Large intestine (tissue), 12 donors: ENCODE measurements at places on chromosomes 1 and 21.

DNA sequence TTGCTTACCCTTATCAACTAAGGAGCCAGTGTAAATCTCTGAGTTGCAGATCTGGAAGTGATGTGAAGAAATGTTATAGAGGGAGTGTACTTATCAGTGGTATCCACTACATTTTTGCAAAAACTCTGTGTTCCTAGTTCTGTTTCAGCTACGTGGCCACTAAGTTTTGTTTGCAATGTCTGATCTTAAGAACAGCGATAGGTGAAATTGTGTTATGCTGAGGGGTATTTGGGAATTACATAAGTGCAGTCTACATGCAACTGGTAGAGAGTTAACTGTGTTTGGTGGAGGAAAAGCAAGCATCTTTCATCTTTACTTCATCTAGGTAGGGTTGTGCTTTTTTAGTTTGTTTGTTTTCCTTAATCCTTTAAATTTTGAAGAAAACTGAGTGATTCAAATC, 198.8 kb upstream of the SGIP1 start:
- DNase-seq: no peak

- DNase-seq: no peak
Observed at GRCh38 chr21:44952116-44952928, 12.5 kb downstream of the SLX9 start.

DNA sequence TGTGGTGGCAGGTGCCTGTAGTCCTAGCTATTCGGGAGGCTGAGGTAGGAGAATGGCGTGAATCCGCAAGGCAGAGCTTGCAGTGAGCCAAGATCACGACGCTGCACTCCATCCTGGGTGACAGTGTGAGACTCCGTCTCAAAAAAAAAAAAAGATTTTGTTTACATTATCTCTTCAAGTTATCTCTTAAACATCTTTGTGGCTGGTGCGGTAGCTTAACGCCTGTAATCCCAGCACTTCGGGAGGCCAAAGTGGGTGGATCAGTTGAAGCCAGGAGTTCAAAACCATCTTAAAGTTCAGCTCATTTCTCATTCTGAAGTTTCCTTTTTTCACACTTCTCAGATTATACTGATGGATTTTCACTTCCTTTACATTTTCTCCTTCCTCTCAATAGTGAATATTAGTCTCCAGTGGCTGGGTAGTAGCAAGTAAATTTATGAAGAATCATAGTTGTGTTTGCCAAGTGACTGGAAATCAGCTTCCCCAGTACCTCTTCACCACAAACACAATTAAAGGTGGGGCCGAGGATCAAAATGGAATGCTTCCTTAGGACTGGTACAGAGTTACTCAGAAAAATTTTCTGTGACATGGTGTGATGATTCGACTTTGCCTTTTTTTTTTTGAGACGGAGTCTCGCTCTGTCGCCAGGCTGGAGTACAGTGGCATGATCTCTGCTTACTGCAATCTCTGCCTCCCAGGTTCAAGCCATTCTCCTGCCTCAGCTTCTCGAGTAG, 13.8 kb downstream of the PIP5K1A start:
- DNase-seq: no peak

DNA sequence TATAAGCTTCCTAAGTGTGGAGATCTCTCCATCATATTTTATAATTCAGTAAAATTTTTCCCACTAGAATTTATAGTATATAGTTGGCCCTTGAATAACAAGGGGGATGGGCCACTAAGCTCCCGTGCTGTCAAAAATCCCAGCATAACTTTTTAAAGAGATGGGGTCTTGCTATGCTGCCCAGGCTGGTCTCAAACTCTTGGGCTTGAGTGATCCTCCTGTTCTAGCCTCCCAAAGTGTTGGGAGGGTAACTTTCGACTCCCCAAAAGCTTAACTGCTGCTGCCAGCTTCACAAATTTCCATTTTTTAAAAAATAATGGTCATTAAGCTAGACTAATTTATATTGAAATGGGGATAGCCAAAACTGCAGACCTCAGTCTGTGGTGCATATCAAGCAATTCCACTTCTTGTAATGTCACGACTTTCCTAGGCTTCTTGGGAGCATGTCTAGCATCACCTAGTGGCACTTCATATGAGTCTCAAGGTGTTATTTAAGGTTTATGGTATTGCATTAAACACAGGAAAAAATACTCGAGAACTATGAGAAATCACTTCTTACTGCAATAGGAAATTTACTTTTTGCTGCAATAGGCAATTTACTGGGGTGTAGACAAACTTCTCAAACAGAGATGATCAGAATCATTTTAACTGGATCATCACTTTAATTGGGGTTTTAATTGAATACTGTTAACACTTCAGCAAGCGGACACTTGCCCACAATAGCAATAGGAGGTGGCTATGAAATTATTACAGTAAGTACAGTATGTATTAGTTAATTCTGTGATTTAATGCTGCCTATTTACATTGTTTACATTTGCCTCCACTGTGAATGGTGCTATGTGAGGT, 19.3 kb upstream of the ACTA1 start:
- no peak for DNase-seq

GRCh38 chr1:118013336-118013735, 83.8 kb downstream of the WDR3 start:
- DNase-seq: no peak

DNA sequence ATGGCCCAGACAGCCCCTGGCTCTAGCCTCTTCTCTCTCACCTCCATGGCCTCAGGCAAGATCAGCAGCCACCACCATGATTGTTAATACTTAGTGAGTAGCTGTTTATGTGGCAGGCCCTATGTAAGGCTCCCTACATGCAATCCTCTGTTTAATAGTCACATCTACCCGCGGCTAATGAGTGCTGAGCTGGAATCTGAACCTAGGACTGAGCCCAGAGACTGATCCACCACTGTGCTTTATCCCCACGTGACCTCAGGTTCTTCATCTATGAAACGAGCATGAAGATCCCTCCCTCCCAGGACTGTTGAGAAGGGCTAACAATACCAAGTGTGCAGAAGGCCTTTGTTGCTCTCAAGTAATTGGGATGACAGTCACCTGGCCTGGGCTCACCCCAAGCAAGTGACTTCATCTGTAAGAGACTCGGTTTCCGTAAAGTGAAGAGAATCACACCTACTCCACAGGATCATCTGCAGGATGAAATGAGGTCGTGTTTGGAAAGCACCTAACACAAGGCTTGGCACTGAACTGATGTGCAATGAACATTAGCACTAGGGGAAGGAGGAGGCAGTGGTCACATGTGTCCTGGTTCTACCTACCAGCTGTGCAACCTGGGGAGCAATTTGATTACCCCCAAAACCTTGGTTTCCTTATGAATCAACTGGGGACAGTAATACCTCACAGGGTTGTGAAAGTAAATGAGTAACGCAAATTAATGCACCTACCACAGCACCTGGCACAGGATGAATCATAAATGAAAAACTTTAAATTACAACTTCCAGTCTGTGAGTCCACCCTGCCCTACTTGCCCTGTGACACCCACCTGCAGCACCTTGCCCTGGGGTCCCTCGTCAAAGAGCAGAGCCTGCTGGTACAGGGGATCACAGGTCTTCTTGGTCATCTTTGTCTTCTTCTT, 37.2 kb downstream of the RIMS3 start:
- no peak for DNase-seq

GRCh38 chr1:178066908-178067614, 26.8 kb upstream of the RASAL2 start:
- no peak for DNase-seq

GRCh38 chr21:42073145-42074099, 2.3 kb downstream of the UMODL1 start:
- DNase-seq: no peak

DNA sequence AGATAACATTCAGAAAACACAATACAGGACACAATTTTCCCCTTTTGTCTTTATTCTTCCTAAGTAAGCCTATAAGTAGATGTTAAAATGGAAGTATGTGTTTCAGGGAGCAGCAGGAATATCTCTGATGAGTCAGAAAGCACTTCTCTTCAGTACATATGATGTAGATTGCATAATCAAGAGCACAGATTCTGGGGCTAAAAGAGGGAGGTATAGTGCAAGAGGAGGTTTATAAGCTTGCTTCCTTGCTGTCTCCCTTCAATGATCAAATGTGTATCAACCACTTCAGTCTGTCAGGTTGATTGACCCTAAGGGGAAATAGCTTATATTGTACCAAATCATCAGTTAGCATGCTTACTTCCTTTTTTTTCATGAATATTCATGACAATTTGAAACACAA, 822.8 kb downstream of the BRINP3 start:
- no peak for DNase-seq

GRCh38 chr1:201334325-201335173, 42.9 kb downstream of the TNNT2 start:
- DNase-seq: no peak

DNA sequence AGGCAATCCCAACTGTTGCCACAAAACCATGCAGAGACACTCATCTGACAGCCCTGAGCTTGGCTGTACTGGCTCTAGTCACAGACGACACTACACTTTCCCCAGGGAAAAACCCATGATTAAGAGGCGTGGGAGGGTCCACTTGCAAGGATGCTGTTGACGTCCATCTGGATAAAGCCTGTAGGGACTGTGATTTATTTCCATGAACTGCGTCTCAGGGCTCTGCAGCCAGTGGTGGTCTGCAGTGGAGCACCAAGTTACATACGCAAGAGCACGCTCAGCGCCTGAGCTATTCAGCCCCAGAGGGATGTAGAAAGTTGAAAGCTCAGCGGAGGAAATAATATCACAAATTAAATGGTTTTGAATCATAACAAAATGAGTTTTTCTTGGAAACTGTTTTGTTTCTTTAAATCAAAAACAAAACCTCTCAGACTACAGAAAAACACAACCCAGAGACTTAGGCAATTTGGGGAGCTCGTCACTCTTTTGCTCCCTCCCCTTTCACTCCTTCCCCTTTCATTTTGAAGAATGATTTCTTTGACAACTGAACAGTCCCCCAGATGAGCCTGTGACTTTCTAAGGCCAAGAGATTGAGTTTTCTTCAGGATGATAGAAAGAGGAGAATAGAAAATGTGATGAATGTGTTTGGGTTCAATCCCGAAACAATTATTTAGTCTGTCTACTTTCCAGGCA, 71.2 kb downstream of the NGF start:
- no peak for DNase-seq

- DNase-seq: no peak
Observed at GRCh38 chr1:211697356-211697755, 21.9 kb upstream of the NEK2 start.

- DNase-seq: no peak
Observed at GRCh38 chr1:206637605-206638004, 2.3 kb downstream of the DYRK3 start.

DNA sequence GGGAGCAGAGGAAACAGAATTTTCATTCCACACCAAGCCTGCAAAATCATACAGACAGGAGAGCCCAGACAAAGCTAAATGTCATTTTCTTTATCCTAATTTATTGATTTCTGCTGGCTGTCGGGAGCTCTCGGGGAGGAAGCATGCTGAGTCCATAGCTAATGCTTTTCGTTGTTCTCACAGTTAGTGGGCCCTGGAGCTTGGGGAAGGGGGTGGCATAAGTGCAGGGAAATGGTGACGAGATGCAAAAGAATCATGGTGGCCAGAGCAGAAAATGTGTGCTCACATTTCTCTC, 202.4 kb downstream of the TOMM20 start:
- DNase-seq: no peak

- DNase-seq: no peak
Observed at GRCh38 chr1:185663771-185664296, 70.4 kb upstream of the HMCN1 start.

GRCh38 chr1:222286011-222286410, 261.9 kb downstream of the HHIPL2 start:
- no peak for DNase-seq

- DNase-seq: peak; percentile 79
Observed at GRCh38 chr1:24413350-24414163, at the start of gene STPG1. Gene STPG1, minus strand, starts transcription at chr1:24413782. Its CDS starts 12,394 bp downstream, at chr1:24401388.

DNA sequence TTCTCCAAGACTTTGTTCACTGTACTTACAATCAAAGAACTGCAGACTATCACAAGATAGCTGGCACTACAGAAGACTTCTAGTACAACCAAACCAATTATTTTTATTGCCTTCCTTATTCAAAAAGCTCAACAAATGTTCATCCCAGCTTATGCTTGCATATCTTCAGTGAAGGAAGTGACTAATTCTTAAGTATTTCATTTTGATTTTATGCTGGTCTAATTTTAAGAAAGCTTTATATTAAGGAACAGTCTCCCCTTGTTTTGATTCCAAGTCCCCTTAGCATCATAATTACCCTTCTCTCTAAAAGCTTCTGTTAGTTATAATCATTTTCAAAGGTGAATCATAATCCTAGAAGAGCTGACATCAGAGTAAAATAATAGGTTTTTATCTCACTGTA, 132.9 kb downstream of the LRRIQ3 start:
- no peak for DNase-seq

DNA sequence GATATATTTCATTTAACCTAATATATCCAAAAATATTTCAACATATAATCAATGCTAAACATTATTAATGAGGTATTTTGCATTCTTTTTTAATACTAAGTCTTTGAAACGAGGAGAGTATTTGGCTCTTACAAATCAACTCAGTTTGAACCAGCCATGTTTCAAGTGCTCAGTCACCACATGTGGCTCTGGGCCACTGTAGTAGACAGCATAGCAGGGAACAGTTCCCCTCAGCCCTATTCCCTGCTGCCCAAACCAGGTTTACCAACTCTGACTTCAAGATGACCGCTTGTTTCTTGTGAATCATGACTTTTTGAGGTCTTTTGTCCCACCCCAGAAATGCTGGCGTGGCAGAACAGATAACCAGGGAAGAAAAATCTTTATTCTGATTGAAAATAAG, 5.7 kb downstream of the ZNF672 start:
- DNase-seq: no peak

- no peak for DNase-seq
Observed at GRCh38 chr1:169129109-169129784, 22.8 kb downstream of the ATP1B1 start.

GRCh38 chr1:108691128-108691941, 775 bp upstream of the PRPF38B start:
- DNase-seq: no peak

GRCh38 chr1:210236840-210237409, 4.3 kb downstream of the SERTAD4 start:
- DNase-seq: peak; percentile 48

- DNase-seq: no peak
Observed at GRCh38 chr1:72570815-72571214, 288.5 kb upstream of the NEGR1 start.

GRCh38 chr1:69728206-69728605, 160.5 kb downstream of the LRRC7 start:
- DNase-seq: no peak

DNA sequence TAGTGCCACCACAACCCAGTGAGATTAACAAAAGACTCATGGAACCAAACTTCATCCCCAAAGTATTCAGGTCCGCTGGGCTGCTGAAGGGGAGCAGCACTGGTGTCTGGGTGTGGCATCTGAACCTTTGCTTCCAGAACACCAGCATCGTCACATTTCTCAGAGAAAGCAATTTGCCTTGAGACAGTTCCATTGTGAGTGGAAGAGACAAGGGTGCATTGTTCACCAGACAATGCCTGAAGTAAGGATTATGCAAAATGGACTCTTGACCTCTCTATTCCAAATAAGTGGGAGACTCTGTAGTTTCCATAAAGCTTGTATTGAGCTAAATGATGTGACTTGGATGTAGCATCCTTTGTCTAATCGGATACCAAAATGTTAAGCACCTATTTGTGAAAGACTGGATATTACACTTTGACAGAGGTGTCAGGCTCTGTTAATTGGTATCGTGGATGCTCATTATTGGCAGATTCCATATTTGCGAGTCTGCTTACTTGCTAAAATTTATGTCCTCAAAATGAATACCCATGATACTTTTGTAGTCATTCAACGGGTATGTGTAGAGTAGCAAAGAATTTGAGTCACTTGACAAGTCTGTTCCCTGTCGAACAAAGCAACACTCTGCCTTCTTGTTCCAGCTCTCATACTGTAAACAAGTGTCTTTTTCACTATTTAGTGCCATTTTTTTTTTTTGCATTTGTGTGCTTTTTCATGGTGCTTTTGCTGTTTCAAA, 75.6 kb downstream of the MRPS6 start:
- peak; percentile 61 for DNase-seq
